ENCODE measurements at places on chromosomes 1 and 21. TPM values are rescaled to one million over a fixed set of nuclear protein-coding genes. Genes with fewer than 3 reads are reported as not detected.

CD52 gene
- not detected for total RNA-seq

DRAXIN gene
- total RNA-seq = not detected

APCS gene
- not detected for total RNA-seq

DNA sequence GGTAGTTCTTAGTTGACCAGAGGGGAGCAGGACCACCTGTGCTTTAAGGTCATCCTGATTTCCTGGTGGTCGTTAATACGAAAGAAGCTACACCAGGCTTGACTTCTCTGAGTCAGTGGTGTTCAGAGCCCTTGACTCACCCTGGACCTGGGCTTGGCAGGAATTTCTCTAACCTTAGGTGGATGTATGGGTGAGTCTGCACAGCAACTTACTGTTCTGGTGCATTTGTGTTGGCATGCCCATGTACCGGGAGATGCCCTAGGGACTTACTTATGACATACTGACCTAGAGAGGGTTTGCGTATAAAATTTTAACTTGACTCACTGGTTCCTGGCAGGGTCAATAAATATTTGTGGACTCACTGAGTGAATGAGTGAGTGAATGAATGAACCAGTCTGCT is 304.6 kb downstream of the DISC1 start:
- no peak for DNase-seq

DNA sequence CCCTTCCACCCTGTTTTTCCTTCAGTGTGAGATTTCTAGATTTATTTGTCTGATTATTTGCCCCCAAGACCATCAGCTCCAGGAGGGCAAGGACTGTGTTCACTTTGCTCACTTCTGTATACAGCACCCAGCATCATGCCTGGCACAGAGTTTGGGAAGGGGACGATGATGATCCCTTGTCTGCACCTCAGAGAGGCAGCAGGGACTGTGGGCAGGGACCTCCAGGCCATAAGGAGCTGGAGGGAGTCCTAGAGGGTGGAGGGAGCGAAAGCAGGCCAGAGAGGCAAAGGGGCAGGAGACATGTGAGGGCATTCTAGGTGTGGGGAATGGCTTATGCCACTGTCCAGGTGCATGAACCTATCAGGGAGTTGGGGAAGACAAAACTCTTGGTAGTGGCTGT is 32.8 kb downstream of the H3-3A start:
- no peak for DNase-seq
